NCI-H1417 (cell line): ENCODE measurements at places on chromosomes 7 and 10.

DNA sequence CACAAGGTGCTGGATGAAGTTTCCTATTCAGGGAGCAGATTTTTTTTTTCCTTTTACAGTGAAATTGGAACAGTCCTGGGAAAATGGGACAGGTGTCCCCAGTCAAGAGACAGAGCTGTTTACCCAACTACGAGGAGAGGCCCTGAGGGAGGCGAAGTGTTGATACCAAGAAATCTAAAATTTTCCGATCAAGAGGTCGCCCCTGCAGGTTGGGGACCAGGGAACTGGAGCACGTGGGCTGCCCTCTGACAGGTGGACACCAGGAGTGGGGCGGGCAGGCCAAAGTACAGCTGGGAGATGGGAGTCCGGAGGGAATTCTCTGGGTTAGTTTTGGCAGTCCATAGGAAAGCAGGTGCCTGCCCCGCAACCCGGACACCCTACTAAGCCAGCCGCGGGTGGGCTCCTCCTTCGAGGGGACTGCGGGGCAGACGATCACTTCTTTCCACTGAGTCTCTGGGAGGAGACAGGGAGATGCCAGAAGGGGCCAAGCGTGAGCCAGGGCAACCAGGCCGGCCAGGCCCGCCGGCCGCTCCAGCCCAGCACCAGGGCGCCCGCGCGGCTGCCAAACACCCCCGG is 965 bp upstream of the CAMK1D start:
- no peak for DNase-seq

DNA sequence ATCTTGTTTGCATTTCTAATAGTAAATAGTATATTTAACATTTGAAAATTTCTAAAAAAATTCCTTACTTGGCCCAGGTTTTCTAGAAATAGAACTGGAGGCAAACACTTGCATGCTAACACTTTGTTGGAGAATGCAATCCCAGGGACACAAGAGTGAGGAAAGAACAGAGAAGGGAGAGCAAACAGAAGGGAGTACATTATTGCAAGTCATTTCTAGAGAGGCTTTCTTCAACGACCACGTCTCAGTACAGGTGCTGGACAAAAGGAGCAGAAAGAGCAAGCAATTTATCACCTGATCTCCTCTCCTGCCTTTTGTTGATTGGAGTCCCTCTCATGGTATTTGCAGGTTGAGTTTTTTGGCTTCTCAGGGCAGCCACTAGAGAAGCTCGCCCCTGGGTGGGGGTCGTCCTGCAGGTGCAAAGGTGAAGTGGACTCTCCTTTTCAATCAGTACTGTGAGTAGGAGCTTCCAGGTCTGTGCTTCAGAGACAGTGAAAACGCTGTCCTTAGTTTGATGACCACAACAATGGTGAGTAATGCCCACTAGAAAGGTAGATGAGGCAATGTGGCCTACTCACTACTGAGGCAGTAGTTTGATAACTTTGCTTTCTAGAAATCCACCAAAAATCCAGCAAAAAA is 5.2 kb downstream of the CPED1 start:
- no peak for DNase-seq

DNA sequence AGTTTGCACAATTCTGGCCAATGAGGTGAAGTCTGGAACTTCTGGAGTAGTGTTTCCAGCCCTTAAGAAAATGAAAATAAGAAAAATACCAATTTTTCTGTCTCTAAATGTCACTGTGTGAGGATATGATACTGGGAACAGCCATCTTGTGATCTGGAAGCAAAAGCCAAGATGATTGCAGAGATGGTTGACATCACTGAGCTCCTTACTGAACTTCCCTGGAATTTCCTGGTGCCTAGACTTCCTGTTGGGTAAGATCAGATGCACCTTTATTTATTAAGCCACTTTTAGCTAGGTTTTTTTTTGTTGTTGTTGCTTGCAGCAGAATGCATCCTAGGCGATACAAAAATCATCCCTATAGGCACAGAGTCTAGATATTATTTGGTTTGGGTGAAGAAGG is 27.3 kb upstream of the INHBA start:
- no peak for DNase-seq

DNA sequence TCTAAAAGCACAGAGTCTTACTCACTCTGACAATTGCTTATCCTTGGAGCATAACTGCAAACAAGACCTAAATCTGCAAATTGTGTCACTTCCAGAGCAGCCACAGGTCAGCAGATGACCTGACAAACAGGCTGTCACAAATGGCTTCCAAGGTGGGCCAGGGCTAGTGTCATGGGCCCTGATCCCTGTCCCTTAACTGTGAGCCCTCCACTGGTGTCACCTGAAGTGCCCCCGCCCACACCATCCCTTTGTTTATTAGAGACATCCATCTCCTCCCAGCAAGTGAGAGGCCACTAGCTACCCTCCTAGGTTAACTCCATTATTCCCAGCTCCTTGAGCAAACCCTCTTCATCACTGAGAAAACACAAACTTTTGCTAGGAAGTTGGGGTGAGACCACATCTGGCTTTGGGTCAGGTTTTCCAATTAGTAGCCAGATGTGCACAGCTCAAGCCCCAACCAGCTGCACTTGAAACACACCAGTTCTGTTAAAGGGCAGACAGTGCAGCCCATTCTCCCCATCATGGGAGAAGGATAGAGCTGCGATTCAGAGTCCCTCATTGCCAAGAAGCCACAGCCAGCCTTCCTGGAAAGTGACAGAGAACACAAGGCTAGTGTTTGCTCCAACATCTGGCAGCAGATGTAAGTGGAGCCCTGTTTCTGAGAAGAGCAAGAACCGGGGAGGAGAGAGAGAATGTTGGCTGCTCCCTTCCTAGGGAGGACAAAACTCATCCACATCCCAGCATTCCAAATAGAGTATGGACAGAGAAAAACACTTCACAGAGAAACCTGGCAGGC is 75.7 kb upstream of the NANOS1 start:
- DNase-seq, result no peak

DNA sequence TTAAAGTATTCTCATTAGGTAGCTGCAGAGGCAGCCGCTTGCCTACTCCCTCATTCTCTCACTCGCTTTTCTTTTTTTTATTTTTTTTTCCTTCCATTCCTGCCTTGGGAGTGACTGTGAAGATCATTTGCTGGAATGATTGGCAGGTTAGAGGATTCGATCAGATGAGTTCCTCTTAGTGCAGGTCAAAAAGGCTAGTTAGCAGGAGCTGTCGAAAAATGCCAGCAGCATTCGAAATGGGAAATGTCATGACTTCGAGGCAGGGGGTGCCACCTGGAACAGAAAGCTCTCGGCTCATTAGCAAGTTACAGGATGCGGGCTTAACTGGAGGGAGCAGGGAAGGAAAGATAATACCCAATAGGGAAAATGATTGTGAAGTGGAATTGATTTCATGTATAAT is 137.5 kb upstream of the FZD1 start:
- no peak for DNase-seq

DNA sequence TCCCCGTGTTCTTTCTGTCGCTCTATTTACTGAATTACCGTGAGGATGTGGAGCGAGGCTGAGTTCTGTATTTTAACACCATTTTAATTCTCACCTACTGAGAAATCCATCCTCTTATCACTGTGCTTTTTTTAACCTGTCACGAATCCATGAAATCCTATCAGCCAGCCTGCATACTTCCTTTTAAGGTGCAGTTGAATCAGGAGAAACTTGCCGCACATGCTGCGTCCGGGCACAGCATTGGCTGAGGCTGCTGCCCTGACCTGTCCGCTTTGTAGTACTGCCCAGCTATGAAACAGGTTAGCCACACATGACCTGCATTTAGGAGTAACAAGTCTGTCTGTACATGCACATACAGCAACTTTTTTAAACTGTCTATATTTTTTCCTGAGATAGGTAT is 82.5 kb downstream of the EGFR start:
- DNase-seq, result no peak

- no peak for DNase-seq
Measured at GRCh38 chr7:8564281-8564680, 130.9 kb downstream of the NXPH1 start.

- DNase-seq, result no peak
Measured at GRCh38 chr10:116723428-116724281, 18.7 kb downstream of the HSPA12A start.

GRCh38 chr10:32111585-32111984 is 55.4 kb upstream of the KIF5B start:
- DNase-seq, result no peak

- no peak for DNase-seq
Measured at GRCh38 chr7:99733448-99733847, 1.5 kb downstream of the CYP3A7 start.

DNA sequence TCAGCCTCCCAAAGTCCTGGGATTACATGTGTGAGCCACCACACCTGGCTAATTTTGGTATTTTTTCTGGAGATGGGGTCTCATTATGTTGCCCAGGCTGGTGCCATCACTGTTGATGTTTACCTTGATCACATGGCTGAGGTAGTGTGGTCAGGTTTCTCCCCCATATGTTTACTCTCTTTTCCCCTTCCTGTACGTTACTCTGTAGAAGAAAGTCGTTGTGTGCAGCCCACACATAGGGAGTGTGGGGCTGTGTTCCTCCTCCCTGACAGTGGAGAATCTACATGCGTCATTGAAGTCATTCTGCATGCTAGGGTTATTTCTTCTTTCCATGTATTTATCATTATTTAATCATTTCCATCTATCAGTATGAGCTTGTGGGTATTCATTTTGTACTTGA is 16.3 kb upstream of the ORAI2 start:
- no peak for DNase-seq

DNA sequence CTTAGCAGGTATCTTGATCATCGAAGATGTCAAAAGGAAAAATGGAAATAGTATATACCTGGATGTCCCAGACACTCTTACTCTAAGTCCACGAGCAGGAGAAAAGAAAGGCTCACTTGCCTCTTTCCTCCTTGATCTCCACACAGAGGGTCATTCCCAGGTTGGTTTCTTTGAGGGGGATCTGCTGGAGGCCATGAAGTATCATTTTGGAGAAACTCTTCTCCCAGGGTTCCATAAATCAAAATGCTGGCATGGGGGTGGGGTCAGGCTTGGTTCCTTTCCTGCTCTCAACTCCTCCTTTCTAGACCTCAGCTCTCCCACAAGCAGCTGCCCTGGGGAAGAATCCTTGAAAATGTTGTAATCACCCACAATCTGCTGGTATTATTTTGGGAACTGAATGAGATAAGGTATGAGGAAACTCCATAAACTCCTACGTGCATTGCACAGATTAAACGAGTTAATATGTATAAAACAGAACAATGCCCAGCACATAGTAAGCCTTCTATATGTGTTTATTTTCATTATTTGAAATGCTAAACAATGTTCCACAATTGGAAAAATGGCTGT is 54.4 kb downstream of the PRKCQ start:
- no peak for DNase-seq

GRCh38 chr7:91496251-91496820 is 232.1 kb downstream of the FZD1 start:
- no peak for DNase-seq

DNA sequence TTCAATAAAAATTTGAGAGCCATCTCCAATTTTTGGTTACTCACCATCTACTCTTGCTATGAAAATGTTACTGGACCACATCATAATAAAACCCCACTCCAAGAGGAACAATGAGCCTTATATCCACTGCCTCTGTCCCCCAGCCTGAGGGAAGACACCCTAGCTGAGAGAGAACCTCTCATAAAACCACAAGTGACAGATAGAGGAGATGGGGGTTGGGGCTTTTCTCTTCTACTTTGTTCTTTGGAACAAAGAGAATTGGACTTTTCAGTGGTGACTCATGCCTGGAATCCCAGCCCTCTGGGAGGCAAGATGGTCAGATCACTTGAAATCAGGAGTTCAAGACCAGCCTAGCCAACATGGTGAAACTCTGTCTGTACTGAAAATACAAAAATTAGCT is 27.6 kb upstream of the TAS2R16 start:
- no peak for DNase-seq

DNA sequence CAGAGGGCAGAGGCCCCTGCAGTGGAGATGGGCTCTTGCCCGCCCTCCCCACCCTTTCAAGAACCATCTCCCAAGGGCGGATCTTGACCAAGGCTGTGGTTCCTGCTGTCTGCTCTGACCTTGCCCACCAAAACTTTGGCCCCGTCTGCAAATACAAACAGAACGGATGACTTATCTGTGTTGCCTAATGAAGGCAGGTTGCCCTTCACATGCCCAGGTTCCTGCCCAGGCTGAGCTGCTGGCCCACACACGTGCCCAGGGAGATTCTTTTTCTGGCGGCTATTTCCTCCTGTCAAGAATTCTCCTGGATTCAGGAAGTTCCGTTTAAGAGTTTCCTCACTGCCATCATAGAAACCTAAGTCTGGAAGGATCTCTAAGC is 78.3 kb downstream of the PROSER2 start:
- no peak for DNase-seq

DNA sequence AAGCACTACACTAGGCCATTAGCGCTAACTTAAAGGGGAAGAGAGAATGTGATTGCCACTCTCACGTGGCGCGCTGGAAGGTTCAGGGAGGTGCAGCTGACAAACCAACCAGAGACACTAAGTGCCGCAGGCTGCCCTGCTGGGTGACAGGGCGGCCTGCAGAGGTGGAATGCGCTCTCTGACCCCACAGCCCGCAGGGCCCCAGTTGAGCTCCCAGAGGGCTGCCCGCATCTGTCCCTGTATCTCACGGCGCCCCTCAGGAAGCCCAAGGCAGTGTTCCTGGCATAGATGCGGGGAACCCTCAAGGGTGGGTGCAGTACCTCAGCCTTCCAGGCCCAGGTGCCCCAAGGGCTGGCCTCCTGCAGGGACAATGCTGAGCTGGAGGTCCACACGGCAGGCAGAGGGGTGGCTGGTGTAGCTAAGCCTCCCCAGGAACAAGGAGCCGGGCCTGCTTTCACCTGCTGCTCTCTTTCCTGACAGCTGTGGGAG is 66.6 kb downstream of the CALML3 start:
- DNase-seq, result no peak

DNA sequence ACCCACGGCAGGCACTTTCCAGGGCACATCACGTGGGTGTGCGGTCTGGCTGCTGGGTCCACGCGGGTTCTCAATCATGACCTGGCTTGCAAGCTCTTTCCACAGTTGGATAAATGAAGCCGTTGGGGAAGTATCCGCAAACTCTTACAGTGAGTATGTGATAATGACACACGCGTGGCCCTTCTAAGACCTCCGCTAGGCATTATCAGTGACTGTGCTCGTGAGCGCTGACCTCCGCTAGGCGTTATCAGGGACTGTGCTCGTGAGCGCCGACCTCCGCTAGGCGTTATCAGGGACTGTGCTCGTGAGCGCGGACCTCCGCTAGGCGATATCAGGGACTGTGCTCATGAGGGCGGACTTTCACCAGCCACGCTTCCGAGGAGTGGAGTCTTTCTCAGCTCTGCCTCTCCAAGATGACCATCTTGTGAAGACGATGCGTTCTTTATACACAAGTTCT is 107.0 kb downstream of the WDR37 start:
- DNase-seq, result no peak

DNA sequence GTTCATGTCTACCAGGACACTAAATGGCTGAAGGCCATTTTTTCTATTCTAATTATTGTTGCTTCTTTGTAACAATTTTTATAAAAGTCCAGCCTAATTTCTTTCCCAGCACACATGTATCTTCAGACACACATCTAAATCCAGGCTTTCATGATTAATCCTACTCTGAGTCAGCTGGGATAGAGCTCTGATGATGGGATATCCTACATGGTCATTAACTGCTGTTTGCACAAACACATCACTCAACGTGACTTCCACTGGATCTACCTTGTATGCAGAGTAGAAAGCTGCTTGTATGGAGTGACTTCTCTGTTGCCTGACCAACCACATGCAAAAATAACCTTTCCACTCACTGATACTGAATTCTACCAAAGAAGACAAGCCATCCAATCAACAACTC is 260.9 kb downstream of the AHR start:
- DNase-seq, result peak; percentile 44

GRCh38 chr10:63633677-63634487 is 112.7 kb downstream of the REEP3 start:
- no peak for DNase-seq
